ENCODE measurements at places on chromosomes 11 and 22.

- DNase-seq = no peak
Observed at GRCh38 chr11:17810746-17811145, 76.2 kb downstream of the KCNC1 start.

DNA sequence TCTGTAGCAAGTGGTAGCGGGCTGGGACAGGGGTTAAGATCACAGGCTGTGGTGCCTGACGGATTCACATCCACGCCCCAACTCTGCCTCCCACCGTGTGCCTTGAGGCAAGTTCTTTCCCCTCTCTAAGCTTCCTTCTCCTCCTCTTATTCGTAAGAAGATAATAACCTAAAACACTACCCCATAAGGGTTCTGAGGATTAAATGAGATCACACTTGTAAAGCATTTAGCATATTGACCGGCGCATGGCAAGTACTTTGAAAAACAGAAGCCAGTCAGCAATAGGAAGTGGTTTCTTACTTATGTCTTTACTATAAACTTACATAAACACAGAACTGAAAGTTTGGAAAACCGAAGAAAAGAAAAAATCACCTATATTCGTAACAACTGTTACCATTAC lies 15.5 kb upstream of the LMO2 start:
- DNase-seq = no peak

- DNase-seq = no peak
Observed at GRCh38 chr11:113675565-113675964, 30.5 kb downstream of the TMPRSS5 start.

- DNase-seq = no peak
Observed at GRCh38 chr11:11978792-11979487, 29.5 kb downstream of the DKK3 start.

GRCh38 chr11:74641289-74641688 lies 48.9 kb downstream of the POLD3 start:
- no peak for DNase-seq

DNA sequence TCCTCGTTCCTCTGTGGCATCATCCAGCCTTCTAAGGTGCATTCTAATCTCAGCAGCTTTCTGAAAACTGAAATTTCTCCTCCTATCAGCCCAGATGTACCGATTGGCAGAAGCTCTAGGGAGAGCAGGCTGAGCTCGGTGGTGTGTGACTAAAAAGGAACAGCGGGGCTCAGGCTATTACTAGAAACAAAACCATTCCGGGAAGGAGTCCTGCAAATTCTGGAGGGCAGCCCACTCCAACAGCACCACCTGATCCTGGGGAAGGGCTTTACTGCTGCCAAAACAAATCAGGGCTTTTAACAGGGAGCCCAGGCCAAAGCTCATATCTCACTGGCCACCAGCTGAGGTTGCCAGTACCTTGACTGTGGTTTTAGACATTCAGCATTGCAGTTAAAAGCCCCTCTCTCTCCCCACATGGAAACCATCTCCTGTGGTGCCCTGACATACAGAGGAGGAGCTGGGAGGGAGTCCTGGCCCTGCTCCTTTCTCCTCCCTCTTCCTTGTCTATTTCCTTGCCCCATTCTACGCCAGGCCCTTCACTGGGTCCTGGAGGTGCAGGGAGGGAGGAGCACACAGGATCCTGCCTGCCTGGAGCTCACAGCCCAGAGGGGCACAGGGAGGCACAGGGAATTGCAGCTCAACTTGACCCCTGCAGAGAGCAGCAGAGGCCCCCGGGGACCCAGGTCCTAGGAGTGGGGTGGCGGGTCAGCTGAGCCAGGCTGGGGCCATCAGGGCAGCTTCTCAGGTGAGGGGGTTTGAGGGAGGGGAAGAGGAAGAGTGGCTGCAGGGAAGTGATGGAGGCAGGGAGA lies 889 bp downstream of the PLAAT4 start:
- DNase-seq = no peak

GRCh38 chr11:106986261-106986660 lies 32.0 kb downstream of the GUCY1A2 start:
- no peak for DNase-seq

DNA sequence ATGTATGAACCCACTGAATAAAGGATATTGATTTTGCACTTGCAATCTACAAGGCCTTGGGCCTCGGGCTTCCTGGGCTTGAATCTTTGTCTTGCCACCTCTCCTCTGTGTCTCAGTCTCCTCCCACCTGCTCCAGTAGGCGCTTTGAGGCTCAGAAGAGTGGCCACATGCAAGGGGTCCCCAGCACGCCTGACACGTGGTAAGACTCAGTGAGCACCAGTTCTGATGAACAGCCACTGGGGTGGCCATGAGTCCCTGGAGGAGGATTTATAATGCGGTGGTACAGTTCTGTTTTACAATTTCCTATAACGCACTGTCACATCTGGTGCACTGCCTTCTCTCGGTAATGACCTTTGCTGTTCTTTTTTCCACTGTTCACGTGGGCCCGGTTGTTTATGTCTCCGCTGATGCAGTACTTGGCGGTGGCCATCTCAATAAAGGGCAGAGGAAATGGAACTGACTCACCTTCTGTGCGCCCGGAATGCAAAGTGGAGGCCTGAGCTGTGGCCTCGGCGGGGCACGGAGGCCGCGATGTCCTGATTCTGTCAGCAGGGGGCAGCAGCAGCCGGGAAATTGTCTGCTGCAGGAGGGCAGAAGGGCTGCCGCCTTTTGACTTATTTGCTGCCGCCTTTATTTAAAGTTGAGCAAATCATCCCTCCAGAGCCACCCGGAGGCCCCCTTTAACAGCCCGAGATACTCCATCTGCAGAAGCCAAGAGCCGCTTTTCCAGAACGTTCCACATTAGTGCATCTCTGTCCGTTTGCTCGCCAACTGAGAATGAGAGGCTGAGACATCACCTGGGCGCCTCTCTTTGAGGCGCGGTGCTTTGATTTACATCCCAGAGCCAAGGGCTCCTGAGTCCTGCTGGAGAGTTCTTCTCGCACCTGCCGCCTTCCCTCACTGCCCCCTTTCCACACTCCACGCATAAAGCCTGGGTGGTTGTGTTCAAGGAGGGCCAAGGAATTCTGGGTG lies 6.0 kb upstream of the IFT27 start:
- DNase-seq = no peak

DNA sequence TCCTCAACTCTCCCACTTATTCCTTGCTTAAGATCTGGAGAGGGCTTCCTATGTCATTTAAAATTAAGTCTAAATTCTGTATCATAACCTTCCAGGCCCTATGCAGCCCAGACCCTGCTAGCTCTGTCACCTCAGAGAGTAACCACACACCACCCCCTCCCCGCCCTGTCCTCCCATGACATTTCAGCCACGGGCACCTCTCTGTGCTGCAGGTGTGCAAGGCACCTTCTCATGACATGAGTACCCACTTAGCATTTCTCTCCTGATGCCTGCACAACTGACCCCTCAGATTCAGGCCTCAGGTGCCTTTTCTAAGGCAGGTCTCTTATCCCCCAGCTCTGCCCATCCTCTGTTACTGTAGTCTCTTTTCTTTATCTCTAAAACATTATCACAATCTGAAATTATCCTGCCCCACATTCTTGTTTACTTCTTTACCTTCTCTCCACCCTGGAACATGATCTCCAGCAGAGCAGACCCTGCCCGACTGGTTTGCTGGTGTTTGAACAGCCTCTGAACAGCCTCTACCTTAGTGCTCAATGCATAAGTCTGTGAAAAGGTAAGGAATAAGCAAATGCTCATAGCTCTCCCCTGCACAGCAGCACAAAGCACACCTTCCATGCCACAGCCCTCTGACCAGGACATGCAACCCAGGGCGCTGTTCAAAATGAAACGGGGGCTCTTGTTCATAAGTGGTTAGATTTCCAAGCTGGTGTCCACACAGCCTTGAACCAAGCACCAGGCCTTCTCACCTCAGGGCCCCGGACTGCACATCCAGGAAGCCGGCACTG lies 196.1 kb upstream of the B3GAT1 start:
- no peak for DNase-seq

DNA sequence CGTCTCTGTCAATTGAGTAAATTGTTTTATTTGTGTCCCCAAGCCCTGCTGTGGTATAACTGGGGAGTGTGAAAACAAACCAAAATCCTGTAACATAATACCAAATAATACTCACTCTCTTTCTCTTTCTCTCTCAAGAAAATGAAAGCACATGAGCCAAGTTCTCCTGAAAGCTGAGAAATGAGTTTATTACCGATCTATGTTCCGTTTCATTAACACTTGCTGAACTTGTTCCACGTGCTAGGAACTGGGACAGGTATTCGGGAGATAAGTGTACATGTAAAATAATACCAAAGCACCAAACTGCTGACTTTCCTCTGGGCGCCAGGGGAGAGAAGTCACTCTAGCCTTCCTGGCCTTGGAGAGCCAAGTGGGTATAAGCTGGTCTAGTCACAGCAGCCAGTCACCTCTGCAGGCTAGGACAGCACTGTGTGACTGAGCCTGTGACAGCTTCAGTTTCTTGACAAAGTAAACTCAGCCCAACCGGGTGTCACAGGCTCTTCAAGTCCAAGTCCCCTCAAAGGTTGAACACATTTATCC lies 23.1 kb downstream of the CD6 start:
- no peak for DNase-seq

- DNase-seq = no peak
Observed at GRCh38 chr22:37809672-37810333, 2.1 kb downstream of the GCAT start.

DNA sequence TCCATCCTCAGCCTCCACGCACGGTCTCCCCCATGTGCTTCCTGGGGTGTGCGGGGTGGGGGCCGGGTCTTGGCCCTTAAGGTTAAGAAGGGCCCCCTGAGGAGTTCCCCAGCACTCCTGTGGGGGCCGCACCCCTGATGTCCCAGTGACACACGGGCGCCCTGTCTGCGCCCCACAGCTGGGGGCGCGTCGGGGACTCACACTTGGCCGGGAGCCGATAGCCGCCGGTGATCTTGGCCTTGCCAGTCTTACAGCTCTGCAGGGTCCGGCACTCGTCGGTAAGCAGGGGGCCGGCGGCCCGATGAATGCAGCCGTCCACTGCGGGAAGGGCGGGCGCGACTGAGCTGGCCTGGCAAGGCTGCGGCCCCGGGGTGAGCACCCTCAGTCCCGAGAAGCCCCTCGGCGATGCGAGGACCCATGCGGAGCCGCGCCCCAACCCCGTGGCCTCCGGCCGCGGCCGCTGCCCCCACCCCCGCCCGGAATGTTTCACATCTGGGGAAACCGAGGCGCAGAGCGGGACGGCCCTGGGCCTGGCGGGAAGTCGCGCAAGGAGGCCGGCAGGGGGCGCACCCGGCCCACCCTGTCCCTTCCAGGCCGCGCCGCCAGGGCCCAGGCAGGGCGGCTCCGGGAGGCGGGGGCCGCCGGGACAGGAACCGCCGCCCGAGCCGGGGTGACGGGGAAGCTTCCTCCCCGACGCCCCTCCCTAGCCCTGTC lies 13.9 kb downstream of the OTUB1 start:
- no peak for DNase-seq

GRCh38 chr11:14081581-14082231 lies 119.2 kb downstream of the SPON1 start:
- no peak for DNase-seq

DNA sequence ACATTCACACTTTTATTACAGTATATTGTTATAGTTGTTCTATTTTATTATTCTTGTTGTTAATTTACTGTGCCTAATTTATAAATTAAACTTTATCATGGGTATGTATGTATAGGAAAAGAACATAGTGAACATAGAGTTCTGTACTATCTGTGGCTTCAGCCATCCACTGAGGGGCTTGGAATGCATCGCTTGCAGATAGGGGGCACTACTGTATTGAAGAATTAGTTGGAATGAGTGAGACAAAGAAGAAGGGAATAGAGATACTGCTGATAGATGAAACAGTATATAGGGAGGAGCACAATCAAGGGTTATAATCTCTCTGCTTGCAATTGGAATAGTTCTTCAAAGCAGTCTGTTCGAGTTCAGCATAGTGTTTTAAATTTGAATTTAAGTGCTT lies 432.2 kb downstream of the RAB38 start:
- DNase-seq = no peak

GRCh38 chr11:134801570-134801969 lies 389.5 kb upstream of the B3GAT1 start:
- DNase-seq = no peak

DNA sequence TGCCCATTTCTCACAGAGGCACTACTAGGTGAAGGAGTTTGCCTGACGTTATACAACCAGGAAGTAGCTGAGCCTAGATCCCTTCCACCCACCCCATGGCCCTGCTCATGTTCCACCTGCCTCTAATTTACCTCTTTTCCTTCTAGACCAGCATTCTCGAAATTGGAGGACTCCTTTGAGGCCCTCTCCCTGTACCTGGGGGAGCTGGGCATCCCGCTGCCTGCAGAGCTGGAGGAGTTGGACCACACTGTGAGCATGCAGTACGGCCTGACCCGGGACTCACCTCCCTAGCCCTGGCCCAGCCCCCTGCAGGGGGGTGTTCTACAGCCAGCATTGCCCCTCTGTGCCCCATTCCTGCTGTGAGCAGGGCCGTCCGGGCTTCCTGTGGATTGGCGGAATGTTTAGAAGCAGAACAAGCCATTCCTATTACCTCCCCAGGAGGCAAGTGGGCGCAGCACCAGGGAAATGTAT lies 14.1 kb downstream of the PIK3IP1 start:
- no peak for DNase-seq

GRCh38 chr11:86513746-86514373 lies 139.2 kb downstream of the CCDC81 start:
- DNase-seq = no peak

GRCh38 chr11:46242041-46242951 lies 35.2 kb upstream of the CREB3L1 start:
- no peak for DNase-seq

- DNase-seq = no peak
Observed at GRCh38 chr11:2294926-2295290, 6.8 kb downstream of the C11orf21 start.

DNA sequence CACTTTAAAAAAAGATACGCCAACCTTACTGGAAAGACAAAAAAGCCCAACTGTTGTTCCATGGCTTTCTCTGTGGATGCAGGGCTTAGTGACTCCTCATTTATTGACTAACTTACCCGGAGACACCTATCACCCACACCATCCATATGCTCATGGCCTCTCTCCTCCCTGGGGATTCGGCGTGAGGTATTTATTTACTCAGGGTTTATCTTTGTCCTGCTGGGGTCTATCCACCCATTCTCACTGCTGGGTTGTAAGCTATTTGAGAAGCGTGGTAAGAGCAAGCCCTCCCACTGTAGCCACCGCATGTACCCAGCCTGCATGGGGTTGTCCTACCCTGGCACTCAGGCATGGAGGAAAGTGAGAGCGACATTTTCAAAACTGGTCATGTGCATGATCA lies 93.6 kb downstream of the NELL1 start:
- DNase-seq = no peak

- DNase-seq = no peak
Observed at GRCh38 chr11:113472471-113472870, 2.7 kb downstream of the DRD2 start.

GRCh38 chr11:125570952-125571351 lies 1.7 kb downstream of the EI24 start:
- DNase-seq = no peak

- no peak for DNase-seq
Observed at GRCh38 chr11:102630598-102631448, 5.7 kb upstream of the MMP20 start.

DNA sequence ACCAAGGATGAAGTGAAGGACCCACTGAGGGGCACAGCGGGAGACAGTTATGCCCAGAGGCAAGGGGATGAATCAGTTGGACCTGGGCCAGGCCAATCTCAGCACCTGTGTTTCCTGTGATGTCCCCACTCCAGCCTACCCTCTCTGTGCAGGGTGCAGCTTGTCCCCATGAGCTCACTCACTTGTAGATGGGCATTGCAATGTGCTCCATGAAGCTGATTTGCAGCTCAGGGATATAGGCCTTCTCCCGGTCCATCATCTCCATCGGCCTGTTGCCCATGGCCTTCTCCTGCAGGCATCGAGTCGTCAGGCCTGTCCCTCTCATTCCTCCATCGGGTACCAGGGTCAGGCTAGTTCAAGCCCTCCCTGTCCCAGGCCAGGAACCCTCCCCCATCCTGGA lies 96.2 kb downstream of the PDE2A start:
- DNase-seq = no peak

GRCh38 chr11:69063652-69064260 lies 15.0 kb downstream of the TPCN2 start:
- DNase-seq = no peak
